IMR-90 (cell line): ENCODE measurements at places on chromosomes 2 and 18. TPM values are rescaled to one million over a fixed set of nuclear protein-coding genes. Genes with fewer than 3 reads are reported as not detected.
A peak's percentile ranks its signal among the peaks of the same experiment; 100 is the strongest.

The MAP3K19 gene
- not detected in 2 replicates for total RNA-seq

DNA sequence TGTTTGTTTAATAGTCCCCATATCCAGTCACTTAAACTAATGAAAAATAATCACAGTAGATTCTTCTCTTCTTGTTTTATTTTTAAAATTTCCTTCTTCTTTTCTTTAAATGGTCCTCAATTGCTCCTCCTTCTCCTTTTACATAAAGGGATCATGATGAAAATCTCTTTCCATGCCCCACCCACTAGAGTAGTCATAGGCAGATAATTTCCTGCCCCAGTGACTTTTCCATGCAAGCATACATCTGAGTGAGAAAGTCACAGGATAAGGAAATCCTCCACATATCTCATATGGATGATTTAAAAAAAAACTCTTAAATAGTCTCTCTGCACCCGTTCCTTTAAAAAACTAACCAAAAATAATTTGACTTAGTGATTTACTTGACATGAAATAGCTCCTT lies 552.3 kb upstream of the SETBP1 start:
- H3K36me3 ChIP-seq, result no peaks in the 10 kb centered on the region
- H3K27ac ChIP-seq, result no peak overlapping the region
- H3K27me3 ChIP-seq, result no peaks in the 10 kb centered on the region
- no peak overlapping the region for H3K4me3 ChIP-seq
- H3K4me1 ChIP-seq, result no peaks in the 10 kb centered on the region

The FNDC4 gene
- total RNA-seq, result 7.3 and 7.5 TPM in 2 replicates

The RTP5 gene
- total RNA-seq, result not detected in 2 replicates

DNA sequence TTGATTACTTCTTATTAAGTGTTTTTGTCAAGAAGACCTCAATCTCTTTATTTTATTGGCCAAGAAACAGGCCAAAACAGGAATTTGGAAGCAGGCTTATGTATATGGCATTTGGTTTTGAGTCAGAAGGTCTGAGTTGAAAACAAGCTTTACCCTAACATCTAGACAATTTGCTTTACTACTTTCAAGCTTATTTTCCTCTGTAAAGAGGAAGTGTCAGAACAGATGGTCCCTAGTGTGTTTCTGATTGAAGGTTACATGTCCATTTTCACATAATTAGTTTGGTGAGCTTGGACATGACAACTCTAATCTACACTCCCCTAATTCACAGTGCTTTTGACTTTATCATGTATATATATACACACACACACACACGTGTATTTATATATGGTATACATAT lies 19.8 kb upstream of the MAP4K4 start:
- H3K4me3 ChIP-seq, result no peak overlapping the region
- no peak overlapping the region for H3K27ac ChIP-seq
- H3K27me3 ChIP-seq, result no peaks in the 10 kb centered on the region; the same call in 1 of the 2 replicates
- H3K36me3 ChIP-seq, result no peaks in the 10 kb centered on the region
- H3K4me1 ChIP-seq, result no peaks in the 10 kb centered on the region; the same call in 1 of the 2 replicates
- no peak for DNase-seq

GRCh38 chr18:54558609-54559585 lies 32.1 kb upstream of the DYNAP start:
- H3K4me3 ChIP-seq, result no peak overlapping the region
- no peaks in the 10 kb centered on the region for H3K27me3 ChIP-seq
- H3K27ac ChIP-seq, result no peak overlapping the region
- H3K36me3 ChIP-seq, result no peaks in the 10 kb centered on the region
- DNase-seq, result peak; percentile 3

The TTN gene
- total RNA-seq, result 0.18 and 0.83 TPM in 2 replicates

The DSG3 gene
- not detected in 2 replicates for total RNA-seq

GRCh38 chr2:176138526-176138922 lies 9.0 kb downstream of the HOXD8 start:
- H3K4me3 ChIP-seq, result no peak overlapping the region
- H3K4me1 ChIP-seq, result no peaks in the 10 kb centered on the region
- H3K27me3 ChIP-seq, result peaks cover 81% of the 10 kb centered on the region
- no peaks in the 10 kb centered on the region for H3K36me3 ChIP-seq

The GPR35 gene
- total RNA-seq, result 0.28 TPM in 1 of 2 replicates, not detected in the other

- peaks cover 38% of the 10 kb centered on the region for H3K36me3 ChIP-seq
- H3K27me3 ChIP-seq, result no peaks in the 10 kb centered on the region
- no peaks in the 10 kb centered on the region for H3K4me1 ChIP-seq
- DNase-seq, result no peak
- no peak overlapping the region for H3K27ac ChIP-seq
Measured at GRCh38 chr18:79933765-79934164, 17.7 kb downstream of the SLC66A2 start.

- H3K27ac ChIP-seq, result no peak overlapping the region
- no peak for DNase-seq
- H3K4me3 ChIP-seq, result no peak overlapping the region
- no peaks in the 10 kb centered on the region for H3K4me1 ChIP-seq
- H3K27me3 ChIP-seq, result peaks cover 5% of the 10 kb centered on the region
Measured at GRCh38 chr2:131556998-131557397, 29.3 kb downstream of the CCDC74A start.
